ENCODE measurements at places on chromosomes 7 and 10.

DNA sequence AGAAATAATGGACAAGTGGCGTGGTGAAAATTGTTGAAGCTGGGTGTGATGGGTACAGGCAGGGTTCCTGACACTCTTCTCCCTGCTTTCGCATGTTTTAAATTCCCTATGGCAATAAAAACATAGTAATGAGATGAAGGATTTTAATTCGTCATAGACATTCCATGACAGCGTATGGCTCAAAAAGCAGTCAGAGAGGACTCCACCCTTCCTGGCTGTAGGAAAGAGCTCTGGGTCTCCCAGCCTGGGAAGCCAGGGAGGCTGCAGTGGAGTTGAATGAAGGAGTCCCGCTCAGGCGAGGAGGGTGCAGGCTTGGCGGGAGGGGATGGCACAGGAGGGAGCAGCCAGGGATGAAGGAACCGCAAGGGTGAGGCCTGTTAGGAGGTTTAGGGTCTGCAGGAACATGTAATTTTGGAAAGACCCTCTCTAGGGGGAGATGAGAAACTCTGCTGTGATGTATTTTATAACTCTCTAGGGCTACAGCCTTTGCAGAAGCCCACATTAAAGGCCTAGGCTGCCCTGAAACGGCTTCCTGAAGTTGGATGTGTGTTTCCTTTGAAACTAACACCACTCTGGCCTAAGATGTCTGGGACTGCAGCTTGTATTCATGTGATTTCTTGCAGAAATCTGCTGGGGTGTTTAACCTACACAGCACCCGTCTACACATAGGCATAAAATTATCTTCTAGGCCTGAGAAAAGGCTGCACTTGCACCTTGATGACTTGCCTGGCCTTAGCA is 7.6 kb upstream of the LARP4B start:
- DNase-seq = no peak

DNA sequence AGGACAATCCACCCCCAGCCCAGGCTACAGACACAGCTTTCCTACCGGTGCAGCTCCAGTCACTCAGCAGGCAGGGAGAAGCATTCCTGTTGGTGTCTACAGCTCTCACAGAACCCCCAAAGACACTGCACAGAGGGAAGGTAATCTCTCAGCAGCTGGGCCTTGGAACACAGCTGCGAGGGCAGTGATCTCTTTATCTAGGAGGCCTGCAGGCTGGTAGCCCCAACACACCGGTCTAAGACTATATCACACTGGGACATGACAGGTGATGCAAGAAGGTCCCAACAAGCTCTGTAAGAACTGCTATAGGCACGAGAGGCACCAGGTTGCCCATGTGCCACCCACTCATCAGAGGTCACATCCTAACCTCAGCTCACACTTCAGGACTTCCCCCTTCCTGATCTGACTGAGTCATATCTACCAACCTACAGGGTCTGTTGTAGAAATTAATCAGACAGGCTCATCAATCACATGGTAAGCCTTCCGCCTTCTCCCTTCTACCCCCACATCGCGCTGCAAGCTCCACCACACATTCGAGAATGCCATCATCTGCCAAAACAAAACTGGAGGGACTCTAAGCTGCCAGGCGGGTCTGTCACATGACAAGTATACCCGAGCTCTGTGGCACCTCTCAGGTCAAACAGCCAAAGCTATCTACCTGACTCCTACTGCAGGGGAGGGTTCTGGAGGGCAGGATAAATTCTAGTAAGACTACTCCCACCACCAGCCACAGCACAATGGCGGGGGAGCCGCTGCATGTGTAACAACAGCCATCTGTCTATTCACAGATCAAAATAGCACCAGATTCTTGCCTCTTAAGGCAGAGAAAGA is 26.1 kb downstream of the FAM53B start:
- DNase-seq = no peak

GRCh38 chr7:34156336-34156735 is 251.0 kb downstream of the BMPER start:
- DNase-seq = no peak

DNA sequence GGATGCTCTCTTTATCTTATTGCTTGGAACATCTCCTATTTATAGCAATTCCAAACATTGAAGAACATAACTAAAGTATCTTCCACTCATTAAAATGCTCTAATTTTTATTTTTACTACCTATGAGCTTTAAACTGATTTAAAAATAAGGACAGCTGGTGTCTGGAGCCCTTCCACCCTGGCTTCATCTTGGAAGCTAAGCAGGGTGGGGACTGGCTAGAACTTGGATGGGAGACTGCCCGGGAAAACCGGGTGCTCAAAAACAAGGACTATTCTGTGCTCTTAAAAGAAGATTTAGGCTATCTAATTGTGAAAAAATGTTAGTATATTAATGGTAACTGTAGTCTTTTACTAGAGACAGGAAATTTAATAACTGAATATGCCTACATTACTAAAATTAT is 69.2 kb downstream of the ARMC3 start:
- peak; percentile 1 for DNase-seq

DNA sequence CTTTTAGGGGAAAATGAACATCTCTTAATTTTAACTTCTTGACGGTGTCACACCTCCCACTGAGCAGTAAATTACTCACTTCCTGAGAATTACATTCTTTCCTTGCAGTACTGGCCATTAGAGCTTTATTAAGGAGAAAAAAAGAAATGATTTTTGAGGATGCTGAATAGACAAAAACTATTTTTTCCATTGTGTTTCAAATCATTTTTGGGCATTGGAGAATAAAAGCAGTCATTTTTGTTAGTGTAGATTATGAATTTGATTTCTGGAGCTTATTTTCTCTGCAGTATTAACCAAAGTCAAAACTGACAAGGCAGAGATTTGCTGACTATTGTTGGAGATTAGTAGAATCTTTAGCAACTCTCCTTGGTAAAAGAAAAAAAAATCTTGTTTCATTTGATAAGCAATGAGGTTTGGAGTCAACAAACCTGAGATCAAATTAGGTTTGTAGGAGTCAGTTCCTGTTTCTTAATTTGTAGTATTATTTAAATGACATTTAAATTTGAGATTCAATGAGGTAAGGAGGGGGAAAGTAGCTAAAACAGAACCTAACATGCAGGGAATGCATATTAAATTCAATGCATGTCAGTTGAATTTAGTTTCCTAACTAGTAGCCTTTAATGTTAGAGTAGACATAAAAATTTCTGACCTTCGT is 70.6 kb downstream of the AP3M1 start:
- no peak for DNase-seq

GRCh38 chr7:116578526-116578925 is 53.7 kb downstream of the CAV1 start:
- no peak for DNase-seq

GRCh38 chr10:6823770-6824169 is 243.7 kb upstream of the PRKCQ start:
- no peak for DNase-seq

All from AG09309 (cell line).